NCI-H524 treated with DMSO at 0.1 percent for 48 hours (cell line): ENCODE measurements at places on chromosomes 5 and 9.

DNA sequence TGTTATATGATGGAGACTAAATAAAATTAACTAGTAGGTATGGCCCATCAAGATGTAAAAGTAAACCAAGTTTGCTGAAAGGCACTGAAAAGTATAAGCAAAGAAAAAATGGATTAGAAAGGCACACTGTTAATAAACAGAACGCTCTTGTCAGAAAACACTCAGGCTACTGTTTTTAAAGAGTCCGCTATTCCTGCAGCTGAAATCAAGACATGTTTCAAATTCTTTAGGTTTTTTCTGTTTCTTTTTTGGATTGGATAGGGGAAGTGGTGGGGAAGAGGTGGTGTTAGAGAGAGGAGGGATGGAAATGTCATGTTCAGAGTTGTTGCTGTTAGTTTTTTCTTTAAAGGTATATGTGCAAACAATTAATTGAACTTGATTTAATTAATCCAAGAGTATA is 17.5 kb downstream of the OSTF1 start:
- no peak for DNase-seq

- DNase-seq, result no peak
Measured at GRCh38 chr5:56791396-56791795, 24.0 kb upstream of the MAP3K1 start.

GRCh38 chr9:14692470-14693250 is 572 bp downstream of the ZDHHC21 start:
- no peak for DNase-seq

GRCh38 chr5:123448017-123448617 is 24.9 kb upstream of the CEP120 start:
- DNase-seq, result no peak

DNA sequence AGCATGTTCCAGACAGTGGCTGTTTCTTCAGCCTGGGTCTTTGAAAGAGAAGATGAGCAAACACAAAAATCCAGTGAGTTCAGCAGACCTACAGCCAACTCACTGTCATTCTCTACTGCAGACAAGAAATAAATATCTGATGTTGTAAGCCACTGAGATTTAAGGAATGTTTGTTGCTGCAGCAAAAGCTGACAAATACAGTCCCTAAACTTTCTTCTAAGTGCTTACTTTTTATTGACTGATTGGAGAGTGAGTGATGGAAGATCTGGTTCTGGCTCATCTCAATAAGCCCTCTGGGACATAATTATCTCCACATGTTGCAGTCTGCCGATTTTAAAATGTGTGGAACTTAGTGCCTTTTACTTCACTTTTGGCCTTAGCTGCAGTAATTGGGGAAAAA is 69.9 kb upstream of the LMNB1 start:
- no peak for DNase-seq

- no peak for DNase-seq
Measured at GRCh38 chr9:23278561-23278960, 547.5 kb downstream of the ELAVL2 start.

GRCh38 chr9:25678147-25678666 is at the start of gene TUSC1:
Gene TUSC1, minus strand, starts transcription at chr9:25678444. Its CDS starts 132 bp downstream, at chr9:25678312.
- peak; percentile 48 for DNase-seq

GRCh38 chr9:114348261-114348905 is 18.7 kb downstream of the ORM2 start:
- no peak for DNase-seq

DNA sequence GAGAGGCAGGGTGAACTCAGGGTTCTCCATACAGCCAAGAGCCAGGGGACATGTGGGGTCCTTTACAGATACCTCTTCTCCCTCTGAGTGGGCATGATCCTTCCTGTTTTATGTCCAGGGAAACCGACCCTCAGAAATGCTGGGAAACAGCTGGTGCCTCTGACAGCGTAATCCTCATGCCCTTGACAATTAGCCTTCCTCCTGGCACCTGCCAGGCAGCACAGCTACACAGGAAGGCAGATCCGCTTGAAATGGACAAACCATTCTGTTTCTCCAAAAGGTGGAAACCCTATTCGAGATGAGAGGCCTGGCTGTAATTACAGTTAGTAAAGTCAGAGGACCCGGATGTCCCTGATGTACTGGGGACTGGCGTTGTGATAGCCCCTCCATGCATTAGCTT is 7.2 kb downstream of the ERGIC1 start:
- DNase-seq, result peak; percentile 72
